ENCODE measurements at places on chromosomes 5 and 9. TPM values are rescaled to one million over a fixed set of nuclear protein-coding genes. Genes with fewer than 3 reads are reported as not detected.

GRCh38 chr9:16207161-16207560, 654.3 kb downstream of the CCDC171 start:
- DNase-seq = no peak

DNA sequence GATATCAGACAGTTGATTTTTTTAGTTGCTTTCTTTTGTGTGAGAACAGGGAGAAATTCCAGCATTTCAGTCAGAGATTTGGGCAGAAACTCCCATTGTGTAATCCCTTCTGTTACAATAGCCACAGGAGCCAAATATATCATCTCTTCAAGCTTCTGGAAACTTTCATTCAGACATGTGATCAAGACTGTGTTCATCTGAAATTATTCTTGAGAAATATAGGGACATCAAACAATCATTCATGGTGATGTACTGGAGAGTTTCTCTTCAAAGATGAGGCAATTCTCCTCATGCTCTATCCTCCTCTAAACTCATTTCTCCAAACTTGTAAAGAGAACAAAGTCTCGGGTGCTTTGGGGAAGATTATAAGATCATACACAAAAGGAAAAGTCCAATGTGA, 35.2 kb upstream of the CSNK1G3 start:
- DNase-seq = no peak

DNA sequence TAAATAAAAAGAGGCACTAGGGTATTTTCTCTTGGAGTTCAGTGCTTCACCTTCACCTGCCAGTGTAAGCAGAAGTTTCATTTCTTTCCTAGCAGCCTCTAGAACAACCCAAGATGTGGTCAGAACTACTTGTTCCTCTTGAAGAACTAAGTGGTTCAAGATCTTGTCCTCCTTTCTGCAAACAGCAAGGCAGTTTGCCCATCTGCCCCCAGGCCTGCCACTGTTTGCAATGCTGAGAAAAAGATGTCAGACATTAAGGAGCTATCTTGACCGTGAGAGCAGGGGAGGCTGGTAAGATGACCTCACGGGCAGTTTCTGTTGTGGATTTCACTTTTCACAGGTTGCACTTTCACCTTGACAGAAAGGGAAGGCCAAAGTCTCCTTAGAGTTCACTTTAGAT, 52.0 kb upstream of the KLF4 start:
- DNase-seq = no peak

DNA sequence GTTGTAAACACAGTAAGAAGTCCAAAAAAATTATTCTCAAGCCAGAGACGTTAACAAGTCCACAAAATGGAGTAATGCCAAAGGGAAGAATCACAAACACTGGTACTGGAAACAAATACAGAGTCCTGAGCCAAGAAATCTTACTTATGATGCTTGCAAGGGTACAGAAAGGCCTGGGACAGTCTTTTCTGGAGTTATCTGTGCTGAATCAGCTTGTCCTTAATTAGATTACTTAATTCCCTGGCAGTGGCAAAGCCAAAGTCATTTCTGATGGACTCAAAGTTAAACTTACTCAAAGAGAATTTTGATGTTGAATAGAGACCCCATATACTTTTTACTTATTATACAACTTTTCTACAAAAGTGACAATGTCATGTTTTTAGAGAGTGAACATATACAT, 610.5 kb upstream of the ITGA1 start:
- DNase-seq = no peak

DNA sequence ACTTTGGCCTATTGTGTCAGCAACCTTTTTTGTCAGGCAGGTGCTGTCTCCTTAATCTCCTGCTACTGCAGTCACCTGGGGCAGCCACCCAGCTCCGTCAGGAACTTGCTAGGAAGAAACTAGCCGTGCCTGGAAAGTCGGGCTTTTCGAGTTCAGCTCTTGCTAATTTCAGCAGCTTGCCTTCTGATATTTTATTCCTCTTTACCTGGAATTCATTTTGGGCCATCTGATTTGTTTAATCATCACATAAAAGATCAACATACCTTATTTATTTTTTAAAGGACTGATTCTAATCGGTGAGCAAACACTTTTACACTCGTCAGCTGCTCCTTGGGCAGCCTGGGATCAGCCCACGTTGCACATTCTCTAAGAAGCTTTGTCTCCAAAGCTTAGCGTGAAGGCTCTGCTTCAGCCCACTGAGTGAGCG, 42.2 kb downstream of the PRLR start:
- no peak for DNase-seq

DNA sequence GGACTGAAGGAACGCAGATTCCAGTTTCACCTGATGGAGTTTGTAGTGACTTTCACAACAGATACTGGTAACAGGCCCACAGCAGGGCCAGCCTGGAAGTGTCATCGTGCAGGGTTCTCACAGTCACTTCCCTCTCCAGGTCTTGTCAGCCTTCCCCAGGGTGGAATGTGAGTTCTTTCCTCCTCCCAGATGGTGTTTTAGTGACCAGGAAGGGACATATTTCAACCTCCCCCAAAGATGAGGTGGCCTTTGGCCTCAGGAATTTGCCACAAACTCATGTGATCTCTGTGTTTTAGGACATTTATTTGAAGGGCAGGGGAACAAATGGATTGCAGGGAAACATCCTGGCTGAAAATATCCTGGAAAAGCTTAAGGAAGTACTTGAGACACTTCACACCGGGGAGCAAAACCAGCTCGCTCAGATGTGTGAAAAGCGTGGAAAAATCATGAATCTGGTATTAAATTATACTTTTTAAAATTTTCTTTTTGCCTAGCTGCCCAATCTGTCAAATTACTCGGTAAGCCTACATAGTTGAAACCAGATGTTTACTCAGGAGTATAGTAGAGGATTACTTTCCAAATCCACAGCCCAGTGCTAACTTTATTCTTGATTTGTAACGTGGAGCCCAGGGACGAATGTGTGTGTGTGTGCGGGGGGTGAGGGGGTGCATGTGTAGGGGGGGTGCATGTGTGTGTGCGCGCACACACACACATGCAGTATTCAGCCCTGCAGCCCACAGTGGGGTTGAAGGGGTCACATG, 66.8 kb downstream of the PTPDC1 start:
- no peak for DNase-seq

GRCh38 chr9:5622016-5622415, 6.9 kb upstream of the RIC1 start:
- no peak for DNase-seq

GRCh38 chr5:37552161-37552560, 173.0 kb downstream of the WDR70 start:
- no peak for DNase-seq

- DNase-seq = no peak
These were observed 15.8 kb upstream of the KIF4B start for GRCh38 chr5:154997746-154998145.

DNA sequence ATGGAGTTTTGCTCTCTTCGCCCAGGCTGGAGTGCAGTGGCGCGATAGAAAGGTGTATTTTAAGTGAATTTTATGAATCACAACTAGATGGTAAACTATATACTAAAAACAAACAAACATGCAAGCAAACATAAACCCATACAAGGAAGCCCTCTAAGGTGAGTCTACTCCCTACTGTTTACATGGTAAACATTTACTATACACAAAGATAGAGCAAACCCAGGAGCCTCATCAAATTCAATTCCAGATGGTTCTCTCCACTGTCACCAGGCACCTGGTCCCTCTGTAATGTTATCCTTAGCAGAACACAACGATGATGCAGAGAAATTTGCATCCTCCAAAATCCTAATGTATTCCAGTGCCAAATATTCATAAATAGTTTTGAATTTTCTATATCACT, 17.9 kb downstream of the ANKH start:
- no peak for DNase-seq

NR5A1 gene
- not detected for polyA plus RNA-seq

ZNF367 gene
- 0.82 TPM for polyA plus RNA-seq

FBLL1 gene
- polyA plus RNA-seq = not detected

Data from naive thymus-derived CD8-positive, alpha-beta T cell (primary cell).